Stimulated activated CD4-positive, alpha-beta T cell treated with anti-CD3 and anti-CD28 coated beads, TNF-alpha, amount 100 ng/mL, for 4 hours (primary cell): ENCODE measurements at places on chromosomes 7 and 10.

DNA sequence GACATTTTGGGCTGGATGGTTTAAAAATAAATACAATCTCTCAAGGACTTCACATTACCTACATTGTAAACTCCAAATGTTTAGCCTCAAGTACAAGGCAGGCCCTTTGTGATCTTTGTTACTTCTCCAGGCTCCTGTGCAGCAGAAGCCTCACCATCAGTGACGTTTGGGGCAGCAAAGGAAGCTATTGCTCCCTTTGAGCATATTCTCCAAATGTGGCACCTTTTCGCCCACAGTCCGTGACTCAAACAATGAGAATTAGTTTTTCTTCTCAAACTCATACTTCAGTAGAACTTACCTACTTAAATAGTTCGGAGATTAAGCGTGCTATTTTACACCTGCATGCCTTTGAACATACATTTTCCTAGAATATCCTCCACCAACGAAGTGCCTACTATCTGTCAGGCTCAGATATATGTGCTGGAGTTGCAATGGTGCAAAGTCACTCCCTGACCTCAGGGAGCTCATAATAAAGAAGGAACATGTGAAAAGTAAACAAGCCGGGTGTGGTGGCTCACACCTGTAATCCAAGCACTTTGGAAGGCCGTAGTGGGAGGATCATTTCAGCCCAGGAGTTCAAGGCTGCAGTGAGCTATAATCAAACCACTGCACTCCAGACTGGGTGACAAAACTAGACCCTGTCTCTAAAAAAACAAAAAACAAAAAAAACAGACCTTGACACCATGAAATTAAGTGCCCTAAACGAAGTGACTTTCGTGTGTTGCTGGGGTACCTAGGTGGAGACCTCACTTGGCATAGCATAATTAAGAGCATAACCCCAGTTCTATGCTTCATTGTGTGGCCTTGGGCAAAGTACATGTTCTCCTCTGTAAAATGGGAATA lies 1.2 kb upstream of the ABCF2 start:
- no peak for DNase-seq

- no peak for DNase-seq
Measured at GRCh38 chr7:105060923-105061322, 46.9 kb downstream of the KMT2E start.

GRCh38 chr7:102817616-102818573 lies 69.1 kb downstream of the FAM185A start:
- no peak for DNase-seq

DNA sequence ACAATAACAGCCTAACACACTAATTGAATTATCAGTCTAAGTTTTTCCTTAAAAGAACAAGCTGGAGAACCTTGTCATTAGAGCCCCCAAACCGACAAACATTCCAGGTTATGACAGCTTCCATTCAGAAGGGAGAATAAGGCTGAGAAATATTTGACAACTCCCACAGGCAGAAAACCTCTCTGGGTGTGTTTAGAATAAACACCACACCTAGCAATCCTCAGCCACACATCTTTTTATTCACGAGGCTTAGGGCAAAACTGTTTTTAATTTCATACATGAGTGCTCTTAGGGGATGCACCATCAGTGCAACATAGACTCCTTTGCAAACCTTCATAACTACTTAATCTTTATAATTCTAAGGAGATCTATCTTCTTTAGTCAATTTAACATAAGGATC lies 24.2 kb downstream of the STN1 start:
- DNase-seq, result no peak

DNA sequence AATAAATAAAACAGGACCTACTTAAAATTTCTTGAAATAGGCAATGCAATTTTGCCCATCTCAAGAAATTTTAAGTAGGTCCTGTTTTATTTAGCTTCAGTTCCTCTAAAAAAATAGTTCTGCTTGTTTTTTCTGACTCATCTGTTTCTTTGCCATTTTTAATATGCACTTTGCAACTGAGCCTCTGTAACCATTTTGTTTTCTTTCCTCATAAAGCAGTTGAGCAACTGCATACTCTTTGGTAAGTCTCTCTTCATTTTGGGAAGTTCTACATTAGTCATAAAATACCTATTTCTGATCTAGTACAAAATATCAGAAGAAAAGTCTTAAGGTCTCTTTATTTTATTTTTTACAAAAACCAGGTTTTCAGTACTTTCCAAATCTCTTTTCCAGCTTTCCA lies 18.0 kb downstream of the TAS2R40 start:
- DNase-seq, result no peak

DNA sequence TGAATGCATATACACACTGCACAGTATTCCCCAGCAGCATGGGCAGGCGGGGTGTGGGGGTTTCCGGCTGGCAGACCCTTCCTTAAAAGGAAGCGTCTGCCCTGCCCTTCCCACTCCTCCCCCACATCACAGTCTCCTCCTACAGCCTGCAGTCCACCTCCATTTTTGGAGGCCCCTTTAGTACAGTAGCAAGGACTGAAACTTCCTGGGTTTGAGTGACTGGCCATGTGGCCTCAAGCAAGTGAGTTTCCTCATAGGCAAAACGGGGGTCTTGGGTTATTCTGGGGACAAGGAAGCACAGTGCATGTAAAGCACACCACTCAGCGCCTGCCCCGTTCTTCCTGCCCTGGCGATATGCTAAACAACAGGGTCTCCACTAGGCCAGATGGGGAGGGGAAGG lies 62.1 kb upstream of the COL13A1 start:
- DNase-seq, result no peak

DNA sequence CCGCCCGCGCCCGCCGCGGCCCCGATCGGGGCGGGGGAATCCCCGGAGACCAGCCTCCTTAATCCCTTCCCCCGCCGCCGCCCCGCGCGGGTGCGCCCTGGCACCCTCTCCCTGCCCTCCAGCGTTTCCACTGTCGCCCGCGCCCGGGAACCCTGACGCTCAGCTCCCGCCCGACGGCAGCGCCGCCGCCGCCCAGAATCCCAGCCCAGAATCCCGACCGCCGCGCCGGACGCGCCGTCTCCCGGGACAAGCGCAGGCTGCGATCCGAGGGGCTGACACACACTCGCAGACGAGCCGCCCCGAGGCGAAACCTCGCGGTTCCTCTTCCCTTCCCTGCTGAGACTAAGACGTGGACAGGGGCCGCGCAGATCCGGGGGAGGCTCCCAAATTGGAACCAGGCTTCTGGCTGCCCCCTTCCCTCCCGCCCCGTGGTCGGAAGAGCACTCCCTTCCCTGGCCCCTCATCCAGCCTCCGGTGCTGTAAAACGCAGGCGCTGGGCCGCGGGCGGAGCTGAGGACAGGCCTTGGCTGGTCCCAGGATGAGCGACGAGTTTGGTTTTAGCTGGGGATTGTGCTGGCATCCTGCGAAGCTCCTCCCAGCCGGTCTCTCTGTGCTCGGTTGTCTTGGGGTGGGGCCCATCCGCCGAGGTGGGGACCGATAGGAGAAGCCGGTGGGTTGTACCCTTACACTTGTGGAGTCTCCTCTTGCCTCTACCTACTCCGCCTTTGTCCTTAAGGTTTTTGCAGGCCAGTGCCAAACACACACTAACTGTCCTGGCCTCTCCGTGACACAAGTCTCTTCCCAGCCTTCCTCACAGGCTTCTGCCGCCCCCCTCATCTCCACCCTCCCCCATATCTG lies 1.1 kb downstream of the MARVELD1 start:
- peak; percentile 29 for DNase-seq

GRCh38 chr7:31373337-31374289 lies 33.1 kb upstream of the NEUROD6 start:
- DNase-seq, result no peak

DNA sequence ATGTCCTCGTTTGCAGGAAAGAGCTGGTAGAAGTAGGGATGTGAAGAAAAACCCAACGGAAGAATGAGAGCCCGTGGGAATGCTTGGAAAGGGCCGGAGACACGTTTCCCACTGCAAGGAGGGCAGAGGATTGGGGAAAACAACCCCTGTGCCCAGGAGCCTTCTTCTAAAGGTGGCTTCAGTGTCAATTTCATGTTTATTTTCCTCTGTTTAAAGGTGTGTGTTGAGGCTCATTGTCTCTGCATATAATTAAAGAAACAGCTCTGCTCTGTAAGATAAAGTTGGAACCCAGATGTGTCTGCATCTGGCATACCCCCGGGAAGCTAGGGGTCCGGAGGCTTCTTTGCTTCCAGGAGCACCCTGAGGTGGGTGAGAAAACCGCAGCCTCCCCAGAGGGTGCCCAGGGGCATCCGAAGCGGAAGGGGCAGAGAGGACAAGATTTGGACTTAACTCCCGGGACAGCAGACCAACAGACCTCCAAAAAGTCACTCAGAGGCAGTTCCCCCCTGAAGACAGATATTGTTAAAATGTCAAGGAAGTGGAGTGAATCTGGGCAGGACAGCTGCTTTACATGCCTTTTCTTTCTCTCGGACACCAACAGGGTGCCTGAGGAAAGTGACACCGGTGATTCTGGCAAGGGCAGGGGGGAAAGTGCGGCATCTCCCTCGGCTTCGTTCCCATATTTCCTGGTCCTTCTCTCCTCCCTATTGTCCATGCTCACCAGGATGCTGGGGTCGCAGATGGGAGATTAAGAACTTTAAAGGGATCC lies 8.6 kb upstream of the GATA3 start:
- DNase-seq, result no peak

DNA sequence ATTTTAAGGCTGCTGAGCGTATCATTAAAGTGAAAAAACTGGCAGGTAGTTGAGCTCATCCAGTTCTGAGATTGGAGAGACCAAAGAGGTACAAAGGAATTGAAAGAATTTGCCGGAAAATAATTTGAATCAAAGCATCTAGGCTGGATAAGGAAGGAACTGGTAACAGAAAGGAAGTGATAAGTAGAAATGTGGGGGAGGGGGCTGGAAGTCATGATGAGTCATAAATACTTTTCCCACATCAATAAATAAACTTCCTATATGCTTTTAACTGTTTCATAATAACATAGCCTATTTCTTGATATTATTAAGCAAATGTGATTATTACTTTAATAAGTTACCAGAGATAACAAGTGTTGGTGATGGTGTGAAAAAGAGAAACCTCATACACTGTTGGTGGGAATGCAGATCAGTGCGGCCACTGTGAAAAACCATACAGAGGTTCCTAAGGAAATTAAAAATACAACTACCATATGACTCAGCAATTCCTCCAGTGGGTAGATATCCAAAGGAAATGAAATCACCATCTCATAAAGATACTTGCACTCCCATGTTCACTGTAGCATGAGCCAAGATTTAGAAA lies 27.0 kb downstream of the ZNF438 start:
- DNase-seq, result no peak

DNA sequence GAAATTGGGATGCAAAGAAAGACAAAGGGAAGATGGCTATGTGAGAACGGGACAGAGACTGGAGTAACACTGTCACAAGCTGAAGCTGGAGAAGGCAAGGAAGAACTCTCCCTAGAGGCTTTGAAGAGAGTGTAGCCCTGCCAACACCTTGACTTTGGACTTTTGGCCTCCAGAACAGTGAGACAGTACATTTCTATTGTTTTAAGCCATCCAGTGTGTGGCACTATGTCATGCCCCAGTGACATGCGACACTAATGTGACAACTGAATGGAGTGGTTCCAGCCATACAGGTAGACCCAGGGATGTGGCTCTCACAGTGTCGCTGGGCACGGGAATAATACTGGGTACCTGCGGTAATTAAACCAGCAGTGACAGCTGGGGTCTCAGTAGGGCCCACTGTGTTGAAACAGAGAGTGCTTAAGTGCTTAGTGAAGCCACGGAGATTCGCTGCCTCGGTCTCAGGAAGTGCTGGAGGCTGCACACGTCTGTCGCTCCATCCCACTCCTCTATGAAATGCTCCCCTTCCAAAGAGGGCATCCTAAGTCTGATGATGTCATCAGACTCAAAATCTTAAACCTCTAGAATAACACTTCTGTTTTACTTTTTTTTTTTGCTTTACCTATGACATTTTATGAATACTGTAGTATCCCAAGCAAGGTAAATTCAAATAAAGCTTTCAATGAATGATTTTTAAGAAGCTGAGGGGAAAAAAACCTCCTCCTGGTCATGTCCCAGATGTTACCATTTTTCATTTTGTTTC lies 154.6 kb upstream of the RHEB start:
- no peak for DNase-seq

DNA sequence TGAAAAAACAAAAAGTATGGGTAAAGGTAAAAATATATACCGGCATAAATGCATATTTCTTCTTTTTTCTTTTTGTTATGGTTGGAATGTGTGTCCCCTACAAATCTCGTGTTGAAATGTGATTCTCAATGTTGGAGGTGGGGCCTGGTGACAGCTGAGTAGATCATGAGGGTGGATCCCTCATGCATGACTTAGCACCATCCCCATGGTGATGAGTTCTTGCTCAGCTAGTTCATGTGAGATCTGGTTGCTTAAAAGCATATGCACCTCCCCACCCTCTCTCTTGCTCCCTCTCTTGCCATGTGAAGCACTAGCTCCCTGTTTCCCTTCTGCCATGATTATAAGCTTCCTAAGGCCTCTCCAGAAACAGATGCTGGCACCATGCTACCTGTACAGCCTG lies 93.3 kb downstream of the HYCC1 start:
- DNase-seq, result no peak

GRCh38 chr10:48296576-48297098 lies 9.8 kb upstream of the MAPK8 start:
- no peak for DNase-seq

- DNase-seq, result no peak
Measured at GRCh38 chr7:124351950-124352349, 319.1 kb upstream of the TMEM229A start.

GRCh38 chr10:116925056-116925455 lies 75.8 kb downstream of the ENO4 start:
- no peak for DNase-seq

GRCh38 chr7:99665312-99666012 lies 14.3 kb downstream of the CYP3A5 start:
- no peak for DNase-seq

DNA sequence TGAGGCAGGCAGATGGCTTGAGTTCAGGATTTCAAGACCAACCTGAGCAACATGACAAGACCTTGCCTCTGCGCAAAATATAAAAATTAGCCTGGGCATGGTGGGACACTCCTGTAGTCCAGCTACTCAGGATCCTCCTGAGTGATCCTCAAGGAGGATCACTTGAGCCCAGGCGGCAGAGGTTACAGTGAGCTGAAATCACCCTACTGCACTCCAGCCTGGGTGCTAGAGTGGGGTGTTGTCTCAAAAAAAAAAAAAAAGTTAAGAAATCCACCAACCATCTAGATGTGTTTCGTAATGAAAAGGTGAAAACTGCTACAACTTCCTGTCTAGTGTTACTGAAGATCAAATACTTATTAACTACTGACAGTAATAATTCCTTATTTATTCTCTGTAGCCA lies 8.1 kb downstream of the GLCCI1 start:
- no peak for DNase-seq

DNA sequence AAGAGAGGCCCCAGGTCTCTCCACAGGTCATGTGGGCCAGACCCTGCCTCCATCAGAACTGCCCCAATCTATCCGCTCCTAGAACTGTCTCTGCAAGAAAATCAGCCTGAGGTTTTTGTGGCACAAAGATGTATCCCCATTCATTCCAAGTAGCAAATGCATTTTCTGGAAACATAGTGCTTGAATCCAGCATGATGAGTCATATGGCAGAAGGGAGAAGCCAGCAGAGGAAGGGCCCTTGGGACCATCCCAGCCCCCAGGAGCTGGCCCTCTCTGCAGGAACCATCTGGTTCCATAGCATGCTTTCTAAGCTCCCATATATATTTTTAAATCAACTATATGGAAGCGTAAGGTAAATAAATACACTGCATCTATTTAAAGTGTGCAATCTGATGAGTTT lies 563.2 kb downstream of the GALNT17 start:
- no peak for DNase-seq
